ENCODE measurements at places on chromosomes 5 and 9.

DNA sequence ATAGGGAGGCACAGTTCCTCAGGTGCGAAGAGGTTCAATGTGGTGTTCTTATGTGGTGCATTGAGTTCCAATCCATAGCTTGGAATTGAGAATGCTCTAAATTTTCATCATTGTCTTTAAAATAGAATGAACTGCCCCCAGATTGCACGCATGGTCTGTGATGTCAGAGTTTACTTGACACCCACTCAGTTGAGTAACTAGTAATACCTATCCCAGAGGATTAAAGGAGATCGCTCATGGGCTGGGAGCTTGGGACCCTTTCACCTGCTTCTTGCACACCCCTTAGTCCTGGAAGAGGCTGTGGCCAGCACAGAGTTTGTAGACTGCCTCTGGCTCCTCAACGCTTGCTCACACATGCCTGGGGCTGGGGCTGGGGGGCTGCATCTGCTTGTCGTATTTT, 95.1 kb upstream of the OTULINL start:
- DNase-seq = no peak

DNA sequence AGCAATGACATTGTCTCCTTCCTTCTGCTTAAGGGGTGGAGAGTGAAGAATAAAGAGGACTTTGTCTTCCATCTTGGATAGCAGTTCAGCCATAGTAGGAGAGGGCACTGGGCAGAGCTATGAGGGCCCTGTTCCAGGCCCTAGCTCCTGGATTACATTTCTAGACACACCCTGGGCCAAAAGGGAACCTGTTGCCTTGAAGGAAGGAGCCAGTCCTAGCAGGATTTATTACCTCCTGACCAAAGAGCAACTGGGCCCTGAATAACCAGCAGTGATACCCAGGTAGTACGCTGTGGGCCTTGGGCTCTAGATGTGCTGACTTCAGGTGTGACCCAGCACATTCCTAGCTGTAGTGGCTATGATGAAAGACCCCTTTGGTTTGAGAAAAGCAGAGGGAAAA, 95.8 kb downstream of the RMI1 start:
- no peak for DNase-seq

DNA sequence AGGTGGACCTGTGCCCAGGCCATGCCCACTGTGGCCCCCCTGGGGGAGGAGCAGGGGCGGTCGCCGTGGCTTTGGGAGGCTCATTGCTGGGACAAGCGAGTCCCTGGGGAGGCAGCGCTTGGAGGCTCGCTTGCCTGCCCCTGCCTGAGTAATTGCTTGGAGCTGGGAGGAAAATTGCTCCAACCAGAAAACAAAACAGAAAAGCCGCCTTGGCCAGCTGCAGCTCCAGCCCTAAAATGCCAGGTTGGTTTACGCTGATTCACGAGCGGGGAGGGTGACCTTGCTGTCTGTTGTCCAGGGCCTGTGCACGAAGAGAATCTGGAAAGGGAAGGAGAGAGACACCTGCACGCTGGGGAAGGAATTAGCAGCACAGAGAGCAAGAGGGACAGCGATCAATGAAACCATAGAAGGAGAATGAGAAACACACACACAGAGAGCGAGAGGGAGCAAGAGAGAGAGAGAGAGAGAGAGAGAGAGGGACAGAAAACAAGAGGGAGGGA, 25.3 kb downstream of the NTNG2 start:
- DNase-seq = no peak

DNA sequence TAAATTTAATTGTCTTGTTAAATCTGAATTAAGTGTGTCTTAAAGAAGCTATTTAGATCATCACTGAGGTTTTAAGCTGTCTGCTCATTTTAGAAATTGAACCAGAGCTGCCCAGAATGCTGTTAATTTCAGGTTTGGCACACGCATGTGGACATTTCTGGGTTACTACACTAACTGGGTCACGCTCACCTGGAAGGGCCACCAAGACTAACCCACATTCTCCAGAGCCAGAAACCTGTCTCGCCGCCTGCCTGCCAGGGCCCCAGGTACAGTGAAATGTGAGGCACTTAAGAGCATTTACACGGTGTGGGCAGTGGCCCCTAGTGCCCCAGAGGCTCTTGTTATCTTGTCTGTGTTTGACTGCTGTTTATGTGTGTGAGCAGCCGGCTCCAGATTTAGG, 46.6 kb downstream of the ATP10B start:
- no peak for DNase-seq

DNA sequence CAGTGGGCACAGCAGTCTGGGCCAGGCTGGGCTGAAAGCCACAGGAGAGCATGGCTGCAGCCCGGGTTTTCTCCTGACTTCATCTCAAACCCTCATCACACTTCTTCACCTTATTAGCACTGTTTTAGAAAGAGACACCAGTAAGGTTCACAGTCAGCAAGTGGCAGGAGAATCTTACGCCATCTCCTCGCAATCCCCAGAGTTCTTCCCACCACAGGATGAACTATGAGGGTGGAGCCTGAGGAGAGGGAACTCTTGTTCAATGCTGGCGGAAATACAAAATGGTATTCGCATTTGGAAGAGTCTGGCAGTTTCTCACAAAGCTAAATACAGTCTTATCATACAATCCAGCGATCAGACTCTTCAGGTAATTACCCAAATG, 14.7 kb downstream of the BICD2 start:
- DNase-seq = no peak

DNA sequence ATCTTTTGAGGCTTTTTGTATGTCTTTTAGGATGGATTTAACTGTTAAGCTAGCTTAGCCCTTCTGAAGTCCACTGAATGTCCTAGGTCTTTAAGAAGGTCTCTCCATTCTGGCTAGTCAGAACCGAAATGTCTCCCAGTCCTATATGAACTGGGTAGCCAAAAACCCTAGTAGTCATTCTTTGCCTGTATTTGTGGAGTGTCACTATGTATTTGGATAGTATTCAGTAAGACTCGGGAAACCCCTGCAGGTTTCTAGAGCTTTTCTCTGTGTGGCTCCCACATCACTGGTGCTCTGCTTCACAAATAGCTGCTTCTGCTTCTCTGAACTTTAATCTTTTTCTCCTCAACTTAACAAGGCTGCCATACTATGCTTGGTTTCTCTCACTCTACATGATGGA, 68.0 kb downstream of the RIC1 start:
- DNase-seq = no peak

DNA sequence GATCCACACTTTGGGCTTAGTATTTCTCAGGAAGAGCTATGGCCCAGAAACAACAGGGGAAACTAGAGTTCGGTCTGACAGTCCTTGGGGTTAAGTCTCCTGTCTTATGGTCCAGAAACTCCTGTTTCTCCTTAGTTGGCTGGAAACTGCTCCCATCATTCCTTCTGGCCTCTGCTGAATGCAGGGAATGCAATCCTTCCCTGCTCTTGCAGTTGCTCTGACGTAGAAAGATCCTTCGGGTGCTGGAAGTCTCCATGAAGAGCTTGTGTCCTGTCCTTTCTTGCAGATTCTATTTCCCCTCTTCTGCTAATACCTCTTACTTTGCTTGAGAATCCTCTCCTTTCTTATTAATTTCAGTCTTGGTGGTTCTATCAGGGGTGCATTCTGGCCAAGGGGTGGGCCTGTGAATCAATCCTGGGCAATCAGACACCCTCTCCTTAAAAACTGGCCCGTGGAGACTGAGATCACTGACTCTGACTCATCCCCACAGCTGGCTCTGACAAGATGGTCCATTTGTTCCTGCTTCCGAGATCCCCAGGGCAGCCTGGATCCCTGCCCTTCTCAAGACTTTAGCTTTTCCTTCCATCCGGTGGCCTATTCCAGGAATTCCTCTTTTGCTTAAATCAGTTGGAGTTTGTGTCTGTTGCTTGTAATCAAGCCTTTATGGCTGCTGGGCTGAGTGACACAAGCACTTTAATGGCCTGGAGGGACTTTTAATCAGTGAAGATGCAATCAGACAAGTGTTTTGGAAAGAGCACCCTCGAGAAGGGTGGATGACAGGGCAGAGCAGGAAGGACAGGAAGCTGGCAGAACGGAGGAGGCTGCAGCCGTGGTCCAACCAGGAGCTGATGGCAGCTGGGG, 23.7 kb downstream of the PTGS1 start:
- no peak for DNase-seq

DNA sequence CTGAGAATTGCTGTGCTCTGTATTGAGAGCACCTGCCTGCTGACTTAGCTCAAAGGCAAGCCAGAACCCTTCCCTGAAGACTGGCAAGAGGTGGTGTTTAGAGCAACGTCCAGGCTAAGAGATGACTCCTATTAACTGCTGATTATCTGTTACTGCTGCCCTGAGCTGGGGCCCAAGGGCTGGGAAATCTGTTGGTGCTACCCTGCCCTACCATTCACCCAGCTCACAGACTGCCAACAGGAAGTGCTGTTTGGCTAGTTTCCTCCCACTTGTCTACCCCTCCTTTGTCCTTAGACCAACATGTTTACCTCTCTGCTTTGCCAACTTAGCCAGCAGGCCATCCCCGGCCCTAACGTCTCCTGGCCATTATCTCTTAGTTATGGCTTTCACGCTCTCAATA, 6.9 kb downstream of the RAB24 start:
- DNase-seq = no peak

DNA sequence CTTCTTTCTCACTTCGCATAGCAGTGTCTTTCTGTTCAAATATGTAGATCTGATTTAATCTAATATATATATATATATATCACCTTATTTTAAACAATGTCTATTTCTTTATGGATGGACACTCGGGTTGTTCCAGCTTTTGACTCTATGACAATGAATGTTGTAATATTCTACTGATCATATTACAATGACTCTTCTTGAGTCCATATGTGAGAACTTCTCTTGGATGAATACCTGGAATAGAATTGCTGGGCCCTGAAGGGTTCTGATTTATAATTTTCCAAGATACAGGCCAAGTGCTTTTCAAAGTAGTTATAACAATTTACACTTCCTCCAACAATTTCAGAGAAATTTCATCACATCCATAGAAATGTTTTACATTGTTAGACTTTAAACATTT, 28.8 kb downstream of the NTRK2 start:
- DNase-seq = no peak

GRCh38 chr9:80177949-80178480, 606.2 kb downstream of the TLE4 start:
- no peak for DNase-seq

DNA sequence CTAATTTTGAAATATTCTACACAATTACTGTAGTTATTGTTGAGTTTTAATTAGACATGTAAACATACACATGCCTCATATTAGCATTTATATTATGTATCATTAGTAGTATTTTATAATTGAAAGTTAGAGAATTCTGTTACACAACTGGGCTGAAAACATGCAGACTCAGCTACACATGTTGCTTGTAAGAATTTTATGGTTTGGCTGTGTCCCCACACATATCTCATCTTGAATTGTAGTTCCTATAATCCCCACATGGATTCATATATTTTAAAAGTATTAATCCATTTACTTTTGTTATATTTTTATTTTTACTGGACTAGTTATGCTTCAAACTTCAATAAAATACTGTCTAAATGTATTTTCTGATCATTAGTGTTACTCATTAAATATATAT, 2075.3 kb upstream of the C9orf72 start:
- no peak for DNase-seq

DNA sequence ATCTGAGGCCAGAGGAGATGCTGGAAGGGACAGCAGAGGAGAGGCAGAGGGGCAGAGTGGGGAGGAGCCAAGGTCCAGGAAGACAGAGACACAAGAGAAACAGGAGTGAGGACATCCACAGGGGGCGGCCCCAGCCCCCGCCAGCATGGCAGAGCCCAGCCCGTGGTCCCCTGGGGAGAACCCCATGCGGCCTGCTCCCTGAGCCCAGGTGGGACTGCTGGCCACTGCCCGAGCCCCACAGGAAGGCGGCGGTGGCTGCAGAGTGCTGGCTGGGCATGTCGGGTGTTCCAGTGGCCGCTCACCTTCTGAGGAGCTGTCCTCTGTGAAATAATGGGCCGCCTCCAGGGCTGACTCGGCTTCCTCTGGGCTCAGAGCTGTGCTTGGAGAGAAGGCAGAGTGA, 8.9 kb upstream of the MRNIP start:
- no peak for DNase-seq

- peak; percentile 67 for DNase-seq
Observed at GRCh38 chr5:116766470-116766947, 191.9 kb upstream of the SEMA6A start.

DNA sequence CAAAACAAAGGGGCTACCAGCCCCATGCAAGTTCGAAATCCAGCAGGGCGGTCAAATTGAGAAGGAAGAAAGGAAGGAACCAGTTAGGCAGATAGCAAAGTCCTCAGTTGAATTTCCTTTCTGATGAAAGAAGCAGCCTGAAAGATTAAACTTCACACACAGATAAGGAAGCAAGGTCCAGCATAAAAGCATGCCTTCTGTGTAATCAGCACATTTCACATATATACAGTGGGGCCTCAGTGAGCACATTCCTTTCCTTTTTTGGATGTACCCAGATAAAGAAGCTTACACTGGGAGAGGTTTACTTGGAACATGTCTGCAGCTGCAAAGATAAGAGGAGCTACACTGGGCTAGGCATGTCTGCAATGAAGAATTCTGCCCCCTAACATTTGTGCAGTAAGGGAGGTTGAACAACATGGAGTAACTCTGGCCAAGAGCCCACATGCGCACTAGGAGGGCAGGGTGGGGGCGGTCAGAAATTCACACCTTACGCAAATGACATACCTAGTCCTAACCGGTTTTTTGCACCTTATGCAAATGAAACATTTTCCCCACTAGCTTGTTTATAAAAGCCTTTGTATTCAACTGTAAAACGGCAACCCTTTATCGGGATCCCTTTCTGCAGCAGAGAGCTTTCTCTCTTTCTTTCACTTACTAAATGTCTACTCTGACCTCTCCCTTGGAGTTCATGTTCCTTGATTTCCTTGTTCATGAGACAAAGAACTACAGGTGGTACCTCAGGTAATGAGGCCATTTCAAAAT, 149.7 kb upstream of the FBXL17 start:
- DNase-seq = no peak

GRCh38 chr5:133391354-133392136, 220.8 kb downstream of the FSTL4 start:
- no peak for DNase-seq

- DNase-seq = peak; percentile 26
Observed at GRCh38 chr9:108634204-108634603, 221.6 kb downstream of the ACTL7B start.

- no peak for DNase-seq
Observed at GRCh38 chr5:124654418-124654817, 92.0 kb downstream of the ZNF608 start.

GRCh38 chr5:1298723-1299510, 4.0 kb upstream of the TERT start:
- DNase-seq = no peak

DNA sequence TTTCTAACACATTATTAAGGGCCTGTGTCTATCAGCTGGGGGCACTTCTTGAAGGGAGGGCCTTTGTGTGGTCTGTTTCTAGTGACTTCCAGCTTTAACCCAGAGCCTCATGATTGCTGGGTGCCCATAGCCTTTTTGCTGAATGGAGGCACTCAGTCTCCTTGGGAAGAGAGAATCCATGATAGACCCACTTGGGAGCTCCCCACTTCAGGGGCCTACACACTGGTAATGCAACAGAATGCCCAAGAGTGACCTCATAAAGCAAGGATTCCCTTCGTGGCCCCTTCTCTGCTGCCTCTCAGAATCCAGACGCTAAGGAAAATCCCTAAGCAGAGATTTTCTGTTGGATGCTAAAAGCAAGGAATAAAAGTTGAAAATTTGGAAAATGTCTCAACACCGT, at the start of gene CATSPER3:
Gene CATSPER3 (plus strand): TSS at position 301 of the 400 bp plus-strand sequence. CDS start 85 bp downstream, at position 386.
- no peak for DNase-seq

Measured in NCI-H460 (cell line).